WTC11 (cell line): ENCODE measurements at places on chromosomes 1 and 21. TPM values are rescaled to one million over a fixed set of nuclear protein-coding genes. Genes with fewer than 3 reads are reported as not detected.
A peak's percentile ranks its signal among the peaks of the same experiment; 100 is the strongest.

- no peaks in the 10 kb centered on the region for H3K27me3 ChIP-seq
- H3K4me1 ChIP-seq = peaks cover 4% of the 10 kb centered on the region; the same call in 1 of the 2 replicates
- no peak overlapping the region for H3K27ac ChIP-seq
These were observed 13.2 kb downstream of the KYAT3 start for GRCh38 chr1:88979054-88979748.

DNA sequence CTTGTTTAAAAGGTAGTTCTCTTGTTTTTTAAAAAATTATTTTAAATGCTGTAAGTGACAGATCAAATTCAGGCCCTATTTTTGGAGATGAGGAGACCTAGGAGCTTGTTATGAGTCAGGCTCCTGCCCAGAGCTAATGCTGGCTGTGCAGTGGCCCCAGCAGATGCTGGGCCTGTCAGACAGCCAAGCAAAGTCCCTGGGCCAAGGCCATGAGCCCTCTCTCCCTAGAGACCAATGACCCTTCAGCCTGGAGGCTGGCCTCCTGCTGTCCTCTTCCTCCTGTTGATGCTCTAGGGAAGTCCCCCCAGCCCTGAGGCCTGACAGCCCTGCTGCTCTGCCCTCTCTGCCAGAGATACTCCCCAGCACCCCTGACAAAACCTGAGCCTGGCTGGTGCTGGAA is 128.1 kb upstream of the CTTNBP2NL start:
- H3K27ac ChIP-seq = no peak overlapping the region
- H3K27me3 ChIP-seq = peaks cover 13% of the 10 kb centered on the region
- H3K36me3 ChIP-seq = no peaks in the 10 kb centered on the region; the same call in 1 of the 2 replicates
- no peaks in the 10 kb centered on the region for H3K4me1 ChIP-seq
- no peak for DNase-seq

DNA sequence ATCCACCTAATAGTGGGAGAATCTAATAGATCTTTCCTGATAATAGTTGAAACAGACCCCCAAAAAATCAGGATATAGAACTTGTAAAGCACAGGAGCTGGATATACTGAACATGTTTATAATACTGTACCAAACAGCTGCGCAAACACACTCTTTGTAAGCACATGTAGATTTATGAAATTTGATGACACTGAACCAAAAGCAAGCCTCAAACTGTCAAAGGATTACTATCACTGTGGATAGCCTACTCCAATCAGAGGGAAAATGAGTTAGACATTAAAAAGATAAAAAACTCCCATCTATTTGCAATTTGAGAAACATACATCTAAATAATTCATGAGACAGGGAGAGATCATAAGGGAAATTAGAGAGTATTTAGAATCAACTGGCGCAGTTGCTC is 26.1 kb downstream of the RCAN3 start:
- peak overlapping the region; percentile 26; the same call in 1 of the 2 replicates for H3K27ac ChIP-seq
- no peak for DNase-seq
- peaks cover 11% of the 10 kb centered on the region for H3K36me3 ChIP-seq
- H3K27me3 ChIP-seq = no peaks in the 10 kb centered on the region

- peaks cover 29% of the 10 kb centered on the region for H3K36me3 ChIP-seq
- H3K4me3 ChIP-seq = no peak overlapping the region
- H3K4me1 ChIP-seq = peaks cover 24% of the 10 kb centered on the region
- DNase-seq = no peak
- H3K27ac ChIP-seq = peak overlapping the region; percentile 24
- no peaks in the 10 kb centered on the region for H3K27me3 ChIP-seq
These were observed 28.4 kb downstream of the RASAL2 start for GRCh38 chr1:178122283-178122682.

- no peak for DNase-seq
- H3K4me1 ChIP-seq = peaks cover 8% of the 10 kb centered on the region
- no peak overlapping the region for H3K27ac ChIP-seq
- peaks cover 20% of the 10 kb centered on the region for H3K36me3 ChIP-seq
These were observed 93.1 kb downstream of the HHIPL2 start for GRCh38 chr1:222454782-222455181.

- H3K27me3 ChIP-seq = no peaks in the 10 kb centered on the region
- DNase-seq = peak; percentile 45
- H3K4me1 ChIP-seq = no peaks in the 10 kb centered on the region
- no peak overlapping the region for H3K4me3 ChIP-seq
- H3K27ac ChIP-seq = no peak overlapping the region
These were observed 186.4 kb upstream of the ZNHIT6 start for GRCh38 chr1:85894651-85895050.

GRCh38 chr21:45355573-45355972 is 49.4 kb upstream of the COL18A1 start:
- no peak overlapping the region for H3K4me3 ChIP-seq
- H3K36me3 ChIP-seq = no peaks in the 10 kb centered on the region
- H3K27me3 ChIP-seq = no peaks in the 10 kb centered on the region
- peak overlapping the region; percentile 15; the same call in 1 of the 2 replicates for H3K27ac ChIP-seq

GRCh38 chr1:152745289-152745704 is 12.5 kb upstream of the KPRP start:
- peaks cover 70% of the 10 kb centered on the region for H3K36me3 ChIP-seq
- no peak overlapping the region for H3K27ac ChIP-seq
- peaks cover 8% of the 10 kb centered on the region for H3K27me3 ChIP-seq

DNA sequence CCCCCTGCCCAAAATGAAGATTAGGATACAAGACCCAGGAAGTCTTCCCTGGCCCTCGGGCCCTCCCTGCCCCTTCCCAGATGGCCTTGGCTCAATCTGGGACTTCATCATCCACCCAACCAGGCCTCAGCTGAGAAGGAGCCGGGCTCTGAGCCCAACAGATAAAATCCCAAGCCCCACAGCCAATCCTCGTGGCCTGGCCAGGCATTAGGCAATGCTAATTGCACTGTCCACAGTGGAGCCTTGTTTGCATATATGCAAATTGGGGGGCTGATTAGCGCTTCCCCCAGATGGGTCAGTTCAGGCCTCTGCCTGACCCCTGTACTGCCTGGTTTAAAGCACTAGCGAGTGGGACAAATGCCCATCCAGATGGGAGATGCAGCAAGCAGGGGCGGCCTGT is 34.9 kb downstream of the IGSF21 start:
- H3K36me3 ChIP-seq = no peaks in the 10 kb centered on the region
- no peak overlapping the region for H3K27ac ChIP-seq
- no peak for DNase-seq
- H3K27me3 ChIP-seq = no peaks in the 10 kb centered on the region

GRCh38 chr1:14468751-14469150 is 129.7 kb upstream of the KAZN start:
- H3K4me3 ChIP-seq = no peak overlapping the region
- no peak for DNase-seq
- peaks cover 30% of the 10 kb centered on the region for H3K27me3 ChIP-seq
- no peaks in the 10 kb centered on the region for H3K4me1 ChIP-seq

GRCh38 chr1:121546830-121547591 is 362.2 kb downstream of the SRGAP2C start:
- H3K36me3 ChIP-seq = no peaks in the 10 kb centered on the region; the same call in 1 of the 2 replicates
- no peak for DNase-seq
- no peak overlapping the region for H3K27ac ChIP-seq
- H3K4me1 ChIP-seq = peaks cover 17% of the 10 kb centered on the region
- H3K4me3 ChIP-seq = no peak overlapping the region

DNA sequence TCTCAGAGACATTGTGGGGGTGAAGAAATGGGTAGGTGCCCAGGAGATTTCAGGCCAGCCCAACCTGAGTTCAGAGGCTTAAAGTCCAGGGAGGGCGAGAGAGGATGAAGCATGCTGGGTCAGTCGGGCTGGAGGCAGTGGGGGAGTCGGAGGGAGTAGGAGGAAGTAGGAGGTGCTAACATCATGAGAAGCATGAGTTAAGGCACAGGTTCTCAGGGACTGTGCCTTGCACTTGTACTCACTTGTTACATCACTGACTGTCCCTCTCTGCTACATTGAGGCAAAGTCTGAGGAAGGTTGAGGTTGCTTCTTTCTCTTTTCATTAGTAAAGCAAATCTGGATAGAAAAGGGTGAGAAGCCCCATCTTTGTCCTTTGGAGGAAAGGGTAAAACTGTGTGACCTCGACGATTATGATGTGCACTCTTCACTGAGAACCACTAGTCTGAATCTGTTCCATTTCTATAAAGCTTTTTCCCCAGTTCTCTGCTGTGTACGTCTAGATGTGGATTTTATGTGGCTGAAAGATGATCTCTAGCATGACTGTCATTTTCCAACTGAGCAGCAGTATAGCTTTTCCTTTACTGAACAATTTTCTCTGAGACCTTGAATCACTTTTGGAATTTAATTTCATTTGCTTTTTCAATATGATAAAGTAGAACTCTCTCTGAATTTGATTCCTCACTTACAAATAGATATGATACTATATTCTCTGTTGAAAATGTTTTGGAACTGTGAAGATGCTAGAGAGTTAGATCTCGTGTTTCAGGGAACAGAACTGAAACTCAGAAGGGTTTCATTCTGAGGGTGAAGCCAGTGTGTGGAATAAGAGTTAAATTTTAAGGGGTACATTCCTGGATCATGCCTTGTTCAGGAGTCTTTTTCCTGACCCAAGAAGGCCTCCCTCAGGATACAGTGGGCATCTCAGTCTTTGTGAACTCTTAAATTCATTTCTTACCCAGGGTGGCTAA is 94.6 kb downstream of the FGGY start:
- no peak overlapping the region for H3K4me3 ChIP-seq
- H3K36me3 ChIP-seq = no peaks in the 10 kb centered on the region
- no peaks in the 10 kb centered on the region for H3K27me3 ChIP-seq
- H3K4me1 ChIP-seq = peaks cover 35% of the 10 kb centered on the region
- no peak overlapping the region for H3K27ac ChIP-seq

GRCh38 chr1:9371391-9371935 is 78.8 kb downstream of the SPSB1 start:
- H3K36me3 ChIP-seq = no peaks in the 10 kb centered on the region
- H3K4me3 ChIP-seq = no peak overlapping the region
- no peaks in the 10 kb centered on the region for H3K27me3 ChIP-seq
- H3K4me1 ChIP-seq = peaks cover 2% of the 10 kb centered on the region; the same call in 1 of the 2 replicates

- H3K4me1 ChIP-seq = peaks cover 23% of the 10 kb centered on the region
- no peaks in the 10 kb centered on the region for H3K27me3 ChIP-seq
- DNase-seq = no peak
- H3K4me3 ChIP-seq = no peak overlapping the region
These were observed 838.5 kb downstream of the USP25 start for GRCh38 chr21:16568244-16568643.

- H3K36me3 ChIP-seq = peaks cover 4% of the 10 kb centered on the region; the same call in 1 of the 2 replicates
- DNase-seq = peak; percentile 20
- H3K27ac ChIP-seq = no peak overlapping the region
- H3K27me3 ChIP-seq = no peaks in the 10 kb centered on the region
These were observed 634 bp downstream of the MYCBP start for GRCh38 chr1:38872401-38873026.

- no peaks in the 10 kb centered on the region; the same call in 1 of the 2 replicates for H3K36me3 ChIP-seq
- no peak overlapping the region for H3K4me3 ChIP-seq
- H3K27ac ChIP-seq = no peak overlapping the region
These were observed 31.7 kb upstream of the TMEM125 start for GRCh38 chr1:43238085-43238484.

DNA sequence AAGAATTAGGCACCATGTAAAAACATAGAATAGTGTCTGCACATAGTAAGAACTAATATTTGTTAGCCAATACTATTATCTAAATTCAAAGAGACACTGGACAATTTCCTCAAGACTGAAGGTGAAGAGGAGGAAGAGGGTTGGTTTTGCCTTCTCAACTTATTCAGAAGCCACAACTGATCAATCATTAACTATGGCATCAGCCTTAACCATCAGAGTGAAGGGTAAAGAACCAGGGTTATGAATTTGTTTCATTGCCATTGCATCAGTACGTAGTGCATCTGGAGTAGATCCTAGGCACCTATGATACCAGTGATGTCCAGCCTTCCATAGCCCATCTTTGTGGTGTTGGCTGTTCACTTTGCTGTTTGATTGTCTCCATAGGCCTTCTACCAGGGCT is 421.7 kb upstream of the DEPDC1 start:
- no peaks in the 10 kb centered on the region for H3K36me3 ChIP-seq
- H3K4me1 ChIP-seq = peaks cover 10% of the 10 kb centered on the region
- H3K27ac ChIP-seq = no peak overlapping the region
- H3K4me3 ChIP-seq = no peak overlapping the region
- no peak for DNase-seq

NPR1 gene
- 13.2 to 16.5 TPM (median 15.9 TPM) in 3 replicates for total RNA-seq

CGN gene
- total RNA-seq = 52.4 to 68.7 TPM (median 55.6 TPM) in 3 replicates

S100A3 gene
- total RNA-seq = 0.33 TPM in 1 of 3 replicates, not detected in the others

RUNX3 gene
- total RNA-seq = 1.5 to 1.8 TPM (median 1.8 TPM) in 3 replicates

MYOG gene
- not detected in 3 replicates for total RNA-seq
